Activated naive CD8-positive, alpha-beta T cell treated with anti-CD3 and anti-CD28 coated beads, Interleukin-2, amount 50 U/mL, for 16 hours (primary cell): ENCODE measurements at places on chromosomes 11 and 22.

DNA sequence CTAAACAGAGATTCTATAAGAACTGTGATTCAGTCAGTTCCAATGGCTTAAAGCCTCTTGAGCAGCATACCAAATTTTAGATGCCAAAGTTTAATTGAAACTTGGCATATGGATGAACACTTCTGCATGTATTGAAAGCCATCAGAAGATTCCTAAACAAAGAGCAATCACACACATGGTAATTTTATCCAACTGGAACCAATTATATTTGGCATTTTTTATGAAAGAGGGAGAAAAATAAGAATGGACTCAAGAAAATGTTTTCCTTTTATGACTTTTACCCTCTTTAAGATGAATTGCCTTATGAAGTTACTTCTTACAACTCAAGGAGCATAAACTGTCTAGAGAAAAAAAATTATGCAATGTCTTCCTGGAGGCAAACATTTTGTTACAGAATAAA, 7.4 kb downstream of the TRPC6 start:
- no peak for DNase-seq

- no peak for DNase-seq
These were observed 65.6 kb downstream of the PPFIBP2 start for GRCh38 chr11:7579361-7579791.

GRCh38 chr22:50252082-50253045, 1.3 kb upstream of the HDAC10 start:
- DNase-seq = peak; percentile 44

GRCh38 chr22:20750461-20751184, 23.3 kb upstream of the SERPIND1 start:
- DNase-seq = no peak

DNA sequence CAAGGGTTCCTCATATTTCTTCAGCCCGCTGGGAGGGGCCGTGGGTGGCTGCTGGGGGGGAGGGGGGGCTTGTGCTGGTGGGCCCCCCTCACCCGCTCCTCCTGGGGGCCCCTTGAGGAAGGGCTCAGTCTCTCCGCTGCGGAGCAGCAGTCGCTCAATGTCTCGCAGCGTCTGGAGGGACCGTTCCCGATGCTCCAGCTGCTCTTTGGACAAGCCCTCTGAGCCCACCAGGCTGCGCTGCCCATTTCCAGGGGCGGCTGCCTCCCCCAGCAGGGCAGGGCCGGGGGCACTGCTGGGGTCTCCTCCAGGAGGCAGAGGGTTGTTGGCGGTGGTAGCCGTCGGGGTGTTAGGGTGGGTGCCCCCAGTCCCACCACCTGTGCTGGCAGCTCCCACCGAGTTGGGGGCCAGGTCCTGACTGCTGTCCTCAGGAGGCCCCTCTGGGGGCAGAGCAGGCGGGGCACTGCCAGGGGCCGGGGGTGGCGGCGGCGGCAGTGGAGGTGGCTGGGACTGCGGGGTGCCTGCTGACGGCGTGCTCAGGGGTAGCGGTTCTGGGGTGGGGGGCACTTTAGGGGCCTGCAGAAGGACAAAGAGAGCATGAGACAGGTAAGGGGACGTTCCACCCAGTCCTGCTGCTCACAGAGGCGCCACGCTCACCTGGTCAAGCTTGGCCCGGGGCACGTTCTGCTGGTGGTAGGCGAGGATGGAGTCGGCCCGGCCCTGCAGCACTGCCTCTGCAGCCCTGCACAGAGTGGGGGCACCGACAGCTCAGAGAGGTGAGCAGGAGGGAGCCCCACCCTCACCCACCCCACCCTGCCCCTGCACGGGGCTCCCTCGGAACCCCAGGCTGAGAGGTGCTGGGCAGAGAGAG, 18.9 kb downstream of the CXCR5 start:
- DNase-seq = no peak

DNA sequence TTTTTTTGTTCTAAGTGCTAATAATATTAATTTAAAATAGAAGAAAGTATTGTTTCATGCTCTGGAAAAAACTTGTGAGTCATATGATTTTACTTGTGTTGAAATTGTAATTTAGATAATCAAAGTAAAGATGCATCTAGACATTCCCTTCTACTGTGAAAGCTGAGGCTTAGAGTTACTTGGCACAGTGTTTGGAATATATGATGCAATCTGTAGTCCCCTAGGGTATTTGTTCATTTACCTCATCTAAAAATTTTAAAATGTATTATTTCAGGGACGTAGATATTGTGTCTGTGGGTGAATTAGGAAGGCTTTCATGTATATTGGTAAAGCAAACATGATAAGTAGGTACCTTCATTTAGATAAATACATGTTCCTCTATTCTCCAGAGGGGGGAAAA, 793.5 kb upstream of the CNTN5 start:
- no peak for DNase-seq
